ENCODE measurements at places on chromosomes 16 and 17.

GRCh38 chr17:36740157-36740556, 138.8 kb downstream of the MRM1 start:
- no peak for DNase-seq

GRCh38 chr16:57482845-57483545, 3.3 kb downstream of the DOK4 start:
- DNase-seq, result no peak

- DNase-seq, result no peak
Measured at GRCh38 chr17:10956821-10957220, 118.9 kb upstream of the PIRT start.

- DNase-seq, result no peak
Measured at GRCh38 chr17:28225271-28225670, 93.7 kb upstream of the TMEM97 start.

DNA sequence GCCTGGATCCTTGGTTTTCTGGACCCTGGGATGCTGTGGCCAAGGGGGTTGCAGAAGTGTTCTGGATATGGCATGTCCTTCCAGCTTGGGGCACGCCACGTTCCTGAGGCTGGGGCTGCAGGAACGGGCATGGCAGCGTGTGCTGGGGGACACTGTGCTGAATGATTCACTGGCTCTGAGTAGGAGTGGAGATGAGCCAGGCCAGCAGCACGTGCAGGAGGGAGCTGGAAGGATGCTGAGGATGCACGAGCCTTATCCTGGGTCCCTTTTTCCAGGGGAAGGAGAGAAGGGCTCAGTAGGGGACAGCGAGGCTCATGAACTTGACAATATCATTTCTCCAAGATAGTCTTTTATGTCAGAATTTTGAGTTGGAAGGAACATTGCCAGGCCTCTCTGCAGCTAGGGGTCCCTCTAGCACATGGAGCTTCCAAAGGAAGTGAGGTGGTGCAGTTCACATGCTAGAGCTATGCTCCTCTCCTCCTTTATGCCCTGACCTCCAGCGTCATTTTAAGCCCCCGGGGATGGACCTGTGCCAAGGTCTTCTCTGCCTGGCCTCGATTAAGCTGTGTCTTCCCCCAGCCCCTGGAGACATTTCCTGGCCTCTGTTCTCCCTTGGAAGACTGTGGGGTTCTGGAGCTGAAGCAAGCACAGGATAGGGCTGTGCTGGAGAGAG, 125.9 kb downstream of the OR1D5 start:
- DNase-seq, result no peak

GRCh38 chr17:59714255-59714654, 6.8 kb downstream of the VMP1 start:
- DNase-seq, result no peak

DNA sequence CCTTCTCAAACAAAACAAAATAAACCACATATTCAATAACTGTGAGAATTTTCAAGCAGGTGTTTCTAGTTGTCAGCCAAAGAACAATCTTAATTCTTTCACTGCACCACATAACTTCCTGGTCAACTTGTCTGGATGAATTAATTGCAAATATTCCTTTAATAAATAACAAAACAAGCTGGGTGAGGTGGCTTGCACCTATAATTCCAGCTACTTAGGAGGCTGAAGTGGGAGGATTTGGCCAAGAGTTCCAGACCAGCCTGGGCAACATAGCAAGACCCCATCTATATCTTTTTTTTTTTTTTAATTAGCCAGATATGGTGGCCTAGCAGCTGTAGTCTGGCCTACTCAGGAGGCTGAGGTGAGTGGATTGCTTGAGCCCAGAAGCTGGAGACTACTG, 17.0 kb upstream of the PPM1D start:
- DNase-seq, result no peak

- no peak for DNase-seq
Measured at GRCh38 chr16:17801068-17801467, 330.3 kb upstream of the XYLT1 start.

- no peak for DNase-seq
Measured at GRCh38 chr17:1878419-1879121, 48.8 kb downstream of the RPA1 start.

GRCh38 chr16:68382296-68382718, 66.0 kb downstream of the SMPD3 start:
- DNase-seq, result peak; percentile 29

- no peak for DNase-seq
Measured at GRCh38 chr17:75688209-75688825, 21.2 kb downstream of the SAP30BP start.

- no peak for DNase-seq
Measured at GRCh38 chr16:10862438-10862837, 14.6 kb upstream of the CIITA start.

- peak; percentile 21 for DNase-seq
Measured at GRCh38 chr17:57595947-57596695, 149.0 kb downstream of the CCDC182 start.

DNA sequence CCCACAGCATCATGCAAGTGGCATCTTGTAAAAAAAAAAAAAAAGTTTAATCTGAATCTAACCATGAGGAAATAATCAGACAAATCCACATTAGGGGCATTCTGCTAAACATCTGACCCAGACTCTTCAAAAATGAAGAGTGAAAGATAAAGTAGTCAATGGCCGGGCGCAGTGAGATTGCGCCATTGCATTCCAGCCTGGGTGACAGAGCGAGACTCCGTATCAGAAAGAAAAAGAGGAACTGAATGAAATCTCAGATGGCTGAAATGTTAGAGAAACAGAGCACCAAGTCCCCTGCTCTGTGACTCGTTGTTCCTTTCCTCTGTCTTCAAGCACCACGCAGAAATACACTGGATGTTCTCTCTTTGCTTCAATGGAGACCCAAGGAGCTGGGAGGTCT, 12.7 kb upstream of the RNF135 start:
- no peak for DNase-seq

DNA sequence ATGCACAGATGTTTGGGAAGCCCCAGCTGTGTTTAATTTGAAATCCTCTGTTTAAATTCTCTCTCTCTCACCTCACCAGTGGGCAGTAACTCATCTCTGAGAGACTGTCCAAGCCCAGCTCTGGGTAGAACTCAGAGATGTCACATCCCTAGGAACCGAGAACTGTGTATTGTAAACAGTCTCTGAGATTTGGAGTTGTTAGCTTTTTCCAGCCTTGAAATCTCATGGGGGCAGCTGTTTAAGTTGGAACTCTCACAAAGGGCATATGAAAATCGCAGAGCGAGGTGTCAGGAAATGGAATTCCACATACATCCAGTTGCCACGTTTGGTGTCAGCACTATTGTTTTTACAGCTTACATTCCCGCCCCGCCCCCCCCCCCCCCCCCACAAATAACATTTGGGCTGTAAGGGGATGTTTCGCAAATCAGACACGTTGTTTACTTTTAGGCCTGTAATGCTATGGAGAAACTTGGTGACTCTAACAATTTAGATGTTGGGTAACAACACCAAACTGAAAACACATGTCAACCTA, 34.3 kb downstream of the VPS35L start:
- peak; percentile 32 for DNase-seq

DNA sequence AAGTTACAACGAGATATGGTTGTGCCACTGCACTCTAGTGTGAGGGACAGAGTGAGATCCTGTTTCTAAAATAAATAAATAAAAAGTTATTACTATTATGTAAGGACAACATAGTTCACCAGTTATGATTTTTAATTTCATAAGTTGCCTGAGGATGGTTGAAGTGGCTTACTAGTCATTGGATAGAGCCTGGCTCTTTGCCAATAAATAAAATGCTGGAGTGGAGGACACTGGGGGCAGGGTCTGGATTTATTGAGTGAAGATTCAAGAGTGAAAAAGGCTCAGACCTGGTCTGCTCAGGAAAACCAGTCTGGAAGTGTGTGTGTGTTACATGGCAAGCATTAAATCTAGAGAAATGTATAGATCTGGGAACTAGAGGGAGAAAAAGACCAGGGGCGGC, 2.1 kb downstream of the STARD3 start:
- DNase-seq, result no peak

DNA sequence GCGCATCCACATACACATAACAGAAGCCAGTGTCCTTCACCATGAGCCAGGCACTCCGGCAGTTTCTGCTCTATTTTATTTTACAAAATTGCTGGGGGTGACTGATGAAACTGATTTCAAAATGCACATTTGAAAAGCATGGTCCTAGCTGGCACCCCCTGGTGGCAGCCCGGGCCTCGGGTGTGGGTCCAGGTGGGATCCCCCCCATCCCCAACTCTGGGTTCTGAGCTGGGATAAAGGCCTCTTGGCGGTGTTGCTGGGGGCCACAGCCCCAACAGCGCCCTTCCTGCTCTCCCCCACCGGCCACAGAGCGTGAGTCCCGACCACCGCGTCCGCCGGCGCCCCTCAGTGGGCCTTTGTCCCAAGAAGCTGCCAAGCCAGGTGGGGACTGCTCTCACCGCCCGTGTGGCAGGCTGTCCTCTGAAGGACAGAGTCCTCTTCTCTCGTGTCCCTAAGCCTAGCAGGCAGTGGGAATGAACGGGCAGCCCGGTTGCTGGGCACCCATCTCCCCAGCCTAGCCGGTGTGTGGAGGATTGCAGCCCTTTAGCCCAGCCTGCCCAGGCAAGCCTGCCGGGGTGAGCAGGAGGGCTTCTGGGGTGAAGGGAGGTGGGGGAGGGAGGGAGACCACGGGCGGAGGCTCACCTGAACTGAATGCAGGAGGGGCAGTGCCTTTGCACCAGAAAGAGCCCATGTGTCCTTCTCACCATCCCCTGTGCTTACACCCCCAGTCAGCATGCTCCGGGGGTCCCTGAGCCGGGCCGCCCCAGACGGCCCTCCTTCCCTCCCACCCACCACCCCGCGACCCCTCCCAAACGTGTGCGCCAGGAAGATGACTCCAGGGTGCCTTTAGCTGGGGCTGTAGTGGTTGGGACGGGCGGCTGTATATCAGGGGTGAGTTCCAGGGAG, 898 bp downstream of the SNAI3 start:
- peak; percentile 54 for DNase-seq

GRCh38 chr17:78010759-78011158, 52.3 kb downstream of the TNRC6C start:
- DNase-seq, result no peak

- no peak for DNase-seq
Measured at GRCh38 chr17:21376081-21376758, at the start of gene KCNJ12. TSS of gene KCNJ12 (plus strand) at chr17:21376357. CDS start at chr17:21415343, 38,986 bp downstream.

DNA sequence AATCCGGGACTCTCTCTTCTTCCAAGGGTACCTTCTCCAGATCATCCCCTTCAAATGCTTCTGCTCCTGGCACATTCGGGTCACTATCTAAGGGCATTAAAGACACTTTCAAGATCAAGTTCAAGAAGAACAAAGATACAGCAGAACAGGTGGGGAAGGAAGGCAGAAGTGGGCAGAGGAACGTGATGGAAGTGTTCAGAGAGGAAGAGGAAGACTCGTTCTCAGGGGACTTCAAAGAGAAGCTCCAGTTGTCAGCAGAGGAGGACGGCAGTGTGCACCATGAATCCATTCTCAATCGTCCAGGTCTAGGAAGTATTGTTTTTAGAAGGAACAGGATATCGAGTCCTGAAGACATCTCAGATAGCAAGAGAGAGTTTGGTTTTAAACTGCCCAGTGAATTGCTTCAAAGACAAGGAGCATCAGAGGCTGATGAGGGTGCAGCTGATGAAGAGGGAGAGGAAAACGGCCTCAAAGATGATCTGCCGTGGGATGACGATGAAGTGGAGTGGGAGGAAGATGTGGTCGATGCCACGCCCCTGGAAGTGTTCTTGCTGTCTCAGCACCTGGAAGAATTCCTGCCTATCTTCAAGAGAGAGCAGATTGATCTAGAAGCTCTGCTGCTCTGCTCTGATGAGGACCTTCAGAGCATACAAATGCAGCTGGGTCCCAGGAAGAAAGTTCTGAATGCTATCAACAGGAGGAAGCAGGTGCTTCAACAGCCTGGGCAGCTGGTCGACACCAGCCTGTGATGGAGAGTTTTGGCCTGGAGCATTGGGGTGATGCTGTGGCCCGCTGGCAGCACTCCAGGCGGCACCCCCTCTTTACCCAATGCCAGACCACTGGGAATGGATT, 16.8 kb downstream of the ANKS4B start:
- DNase-seq, result no peak

DNA sequence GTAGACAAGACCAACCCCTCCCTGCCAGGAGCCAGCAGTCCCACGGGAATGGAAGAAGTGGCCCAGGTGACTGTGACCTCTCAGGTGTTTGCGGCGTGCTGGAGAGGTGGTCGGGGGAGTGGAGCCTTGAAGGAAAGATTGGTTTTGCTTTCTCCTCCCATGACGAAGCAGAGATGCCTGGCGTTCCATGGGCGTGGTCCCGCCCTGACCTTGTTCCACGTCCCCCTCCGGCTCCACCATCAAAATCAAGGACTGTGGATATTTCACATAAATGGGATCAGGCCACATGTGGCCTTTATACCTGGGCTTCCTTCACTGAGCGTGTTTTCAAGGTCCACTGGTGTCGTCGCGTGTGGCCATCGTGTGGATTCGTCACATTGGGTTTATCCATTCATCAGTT, 270.6 kb upstream of the TNRC6C start:
- DNase-seq, result no peak

GRCh38 chr17:80760511-80760911, 215.9 kb downstream of the RPTOR start:
- no peak for DNase-seq

DNA sequence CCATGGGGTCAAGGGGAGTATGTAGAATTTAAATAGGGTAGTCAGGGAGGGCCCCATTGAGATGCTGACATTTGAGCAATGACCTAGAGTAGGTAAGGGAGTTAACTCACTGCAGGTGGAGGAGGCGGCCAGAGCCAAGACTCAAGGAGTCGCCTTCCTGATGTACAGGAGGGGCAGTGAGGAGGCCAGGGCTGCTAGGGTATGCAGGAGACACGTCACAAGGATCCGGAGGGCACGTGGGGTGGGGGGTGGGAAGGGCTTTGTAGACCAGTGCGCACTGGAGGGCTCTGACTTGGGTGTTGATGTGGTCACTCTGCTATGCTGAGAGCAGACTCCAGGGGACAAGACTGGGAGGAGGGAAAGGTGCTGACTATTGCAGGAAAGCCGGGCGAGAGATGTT, 37.5 kb downstream of the SPECC1 start:
- no peak for DNase-seq

DNA sequence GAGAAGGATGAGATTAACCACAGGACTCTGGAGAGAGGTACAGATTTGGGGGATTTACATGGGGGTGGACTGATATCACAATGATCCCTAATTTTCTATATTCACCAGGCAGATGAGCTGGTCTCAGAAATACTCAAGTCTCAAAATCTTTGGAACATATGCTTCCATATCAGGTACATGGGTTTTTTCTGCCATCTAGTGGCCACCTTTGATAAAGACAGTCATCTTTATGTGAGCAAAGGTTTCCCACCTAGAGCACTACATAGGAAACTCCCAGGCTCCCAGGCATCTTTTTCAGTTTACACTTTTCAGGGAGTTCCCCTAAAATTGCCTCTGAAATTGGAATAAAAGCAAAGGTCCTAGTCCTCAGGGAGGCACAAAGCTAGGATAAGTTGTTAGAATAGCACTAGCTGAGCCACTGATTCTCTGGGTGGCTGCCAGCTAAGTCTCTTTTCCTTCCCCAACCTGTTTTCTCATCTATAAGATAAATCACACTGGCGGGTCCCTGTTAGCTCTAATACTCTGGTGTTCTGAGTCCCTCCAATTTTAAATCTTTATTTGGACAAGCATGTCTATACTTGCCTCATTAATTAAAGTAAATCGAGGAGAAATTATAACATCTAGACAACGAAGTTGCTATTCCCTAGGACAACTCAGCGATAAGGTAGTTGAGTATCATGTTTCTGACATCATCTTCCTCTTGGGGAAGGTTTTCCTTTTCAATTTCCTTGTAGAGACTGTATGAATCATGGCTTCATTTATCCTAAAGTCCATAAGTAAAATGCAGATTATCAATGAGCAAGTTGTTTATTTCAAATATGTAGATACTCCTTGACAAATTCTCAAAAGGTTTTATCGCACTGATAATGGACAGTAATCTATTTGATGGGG, 19.0 kb upstream of the MON1B start:
- DNase-seq, result peak; percentile 61

GRCh38 chr17:65013613-65014391, 42.7 kb downstream of the GNA13 start:
- no peak for DNase-seq

All from endothelial cell (in vitro differentiated cells).